Natural killer cell treated with Interleukin-12 subunit alpha and Interleukin-12 subunit beta and Interleukin-15 and Interleukin-18, amount 100 ng/mL, for 72 hours (primary cell): ENCODE measurements at places on chromosomes 7 and 10. TPM values are rescaled to one million over a fixed set of nuclear protein-coding genes. Genes with fewer than 3 reads are reported as not detected.

The NSUN5 gene
- 73.8 TPM for total RNA-seq

The CAMK2B gene
- not detected for total RNA-seq

The PPIF gene
- 266 TPM for total RNA-seq

The UBE2D4 gene
- 10.8 TPM for total RNA-seq

The BLVRA gene
- total RNA-seq: 62.0 TPM

The CPED1 gene
- total RNA-seq: not detected

The OR2A12 gene
- total RNA-seq: not detected

The GCK gene
- total RNA-seq: not detected

- no peak for DNase-seq
- H3K27ac ChIP-seq: no peak overlapping the region
- no peak overlapping the region for H3K4me3 ChIP-seq
- H3K36me3 ChIP-seq: no peaks in the 10 kb centered on the region
Observed at GRCh38 chr7:38428041-38428440, 154.6 kb upstream of the TARP start.

DNA sequence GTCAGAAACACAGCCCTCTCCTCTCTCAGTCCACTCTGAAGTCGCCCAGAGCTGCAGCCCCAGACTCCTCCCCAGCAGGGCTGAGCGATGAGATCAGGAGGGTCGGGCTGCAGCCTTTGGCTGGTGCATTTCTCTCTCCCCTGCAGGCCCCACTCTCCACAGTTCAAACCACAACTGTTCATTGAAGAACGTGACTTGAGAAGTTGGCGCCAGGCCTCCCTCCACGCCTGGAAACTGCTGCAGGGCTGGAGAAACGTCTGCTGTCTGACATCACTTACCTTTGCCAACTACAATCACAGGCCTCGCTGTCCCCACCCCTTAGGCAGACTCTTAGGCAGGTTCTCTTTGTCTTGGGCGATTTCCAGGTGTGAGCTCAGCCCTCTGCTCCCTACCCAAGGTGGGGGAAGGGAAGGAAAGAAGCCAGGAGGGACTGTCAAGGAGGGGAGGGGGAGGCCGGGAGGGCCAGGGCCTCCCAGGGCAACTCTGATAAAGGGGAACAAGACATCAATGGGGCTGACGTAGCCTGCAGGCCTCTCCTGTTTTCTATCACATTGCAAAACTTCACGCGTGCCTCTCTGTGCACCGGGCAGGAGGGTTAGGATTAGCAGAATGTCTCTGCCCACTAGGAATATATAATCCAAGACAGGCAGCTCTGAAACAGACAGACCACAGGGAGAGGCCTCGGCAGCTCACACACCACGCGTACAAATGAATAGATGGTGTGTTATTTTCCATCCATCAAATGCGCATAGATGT lies 32.7 kb downstream of the CALML5 start:
- H3K27me3 ChIP-seq: peaks cover 11% of the 10 kb centered on the region
- DNase-seq: no peak
- no peaks in the 10 kb centered on the region for H3K36me3 ChIP-seq
- H3K4me1 ChIP-seq: no peaks in the 10 kb centered on the region
- no peak overlapping the region for H3K4me3 ChIP-seq

- no peak overlapping the region for H3K27ac ChIP-seq
- DNase-seq: no peak
- no peaks in the 10 kb centered on the region for H3K36me3 ChIP-seq
- H3K27me3 ChIP-seq: peaks cover 49% of the 10 kb centered on the region
- no peak overlapping the region for H3K4me3 ChIP-seq
- H3K4me1 ChIP-seq: no peaks in the 10 kb centered on the region
Observed at GRCh38 chr7:3301449-3301731, 338 bp downstream of the SDK1 start.

DNA sequence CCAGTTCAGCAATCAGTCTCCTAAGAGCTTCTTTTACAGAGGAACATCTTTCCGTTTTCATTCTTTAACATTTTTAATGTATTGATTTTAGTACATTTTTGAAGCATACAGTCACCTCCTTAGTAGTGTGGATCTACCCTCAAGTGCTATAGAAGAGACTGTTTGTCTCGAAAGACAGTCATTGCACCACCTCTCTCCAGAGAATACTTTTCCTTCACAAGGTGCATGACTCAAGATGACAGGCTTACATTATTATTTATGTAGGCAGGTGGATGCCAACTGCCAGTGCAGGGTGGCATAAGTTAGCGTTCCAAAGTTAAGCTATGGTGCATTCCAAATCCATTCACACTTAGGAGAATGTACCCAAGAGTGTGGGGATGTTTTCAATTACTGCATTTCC lies 71.8 kb downstream of the ZEB1 start:
- DNase-seq: no peak
- H3K4me3 ChIP-seq: no peak overlapping the region
- peaks cover 5% of the 10 kb centered on the region for H3K4me1 ChIP-seq
- H3K27me3 ChIP-seq: no peaks in the 10 kb centered on the region
- no peak overlapping the region for H3K27ac ChIP-seq
- no peaks in the 10 kb centered on the region for H3K36me3 ChIP-seq

GRCh38 chr10:73044378-73045285 lies 52.0 kb downstream of the P4HA1 start:
- H3K4me3 ChIP-seq: no peak overlapping the region
- no peak for DNase-seq
- no peaks in the 10 kb centered on the region for H3K4me1 ChIP-seq
- H3K27ac ChIP-seq: no peak overlapping the region
- peaks cover 11% of the 10 kb centered on the region for H3K36me3 ChIP-seq
- H3K27me3 ChIP-seq: no peaks in the 10 kb centered on the region

DNA sequence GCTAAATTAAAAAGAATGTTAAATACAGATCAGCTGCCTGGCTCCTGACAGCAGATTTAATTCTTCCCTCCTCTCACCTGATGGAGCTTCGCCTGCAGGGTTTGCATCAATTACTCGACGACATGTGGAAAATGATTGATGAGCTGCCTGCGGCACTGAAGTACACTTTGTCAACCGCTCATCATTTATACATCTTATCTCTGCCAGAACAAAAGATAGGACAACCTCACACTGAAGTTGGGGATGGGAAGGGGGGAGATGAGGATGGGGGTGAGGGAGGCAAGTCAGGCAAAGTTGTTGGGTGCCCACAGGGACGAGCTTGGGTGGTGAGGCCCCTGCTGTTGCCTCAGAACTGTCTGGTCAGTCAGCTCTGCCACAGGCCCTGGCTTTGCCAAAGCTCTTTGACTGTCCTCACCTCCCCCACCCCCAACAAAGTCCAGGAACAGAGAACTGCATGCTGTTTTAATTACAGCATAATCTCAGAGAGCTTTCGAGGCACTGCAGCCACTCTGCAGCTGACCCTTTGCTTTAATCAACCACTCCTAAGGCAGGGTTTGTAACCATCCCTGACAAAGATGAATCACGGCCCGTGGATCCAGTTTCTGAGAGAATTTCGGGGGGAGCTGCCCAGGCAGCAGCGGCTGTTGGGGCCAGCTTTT lies 702.3 kb downstream of the LRMDA start:
- DNase-seq: no peak
- H3K4me1 ChIP-seq: no peaks in the 10 kb centered on the region
- H3K27me3 ChIP-seq: no peaks in the 10 kb centered on the region
- no peaks in the 10 kb centered on the region for H3K36me3 ChIP-seq
- H3K27ac ChIP-seq: no peak overlapping the region

GRCh38 chr7:4277936-4278335 lies 404.2 kb upstream of the FOXK1 start:
- no peaks in the 10 kb centered on the region for H3K4me1 ChIP-seq
- no peaks in the 10 kb centered on the region for H3K27me3 ChIP-seq
- DNase-seq: no peak
- H3K27ac ChIP-seq: no peak overlapping the region

DNA sequence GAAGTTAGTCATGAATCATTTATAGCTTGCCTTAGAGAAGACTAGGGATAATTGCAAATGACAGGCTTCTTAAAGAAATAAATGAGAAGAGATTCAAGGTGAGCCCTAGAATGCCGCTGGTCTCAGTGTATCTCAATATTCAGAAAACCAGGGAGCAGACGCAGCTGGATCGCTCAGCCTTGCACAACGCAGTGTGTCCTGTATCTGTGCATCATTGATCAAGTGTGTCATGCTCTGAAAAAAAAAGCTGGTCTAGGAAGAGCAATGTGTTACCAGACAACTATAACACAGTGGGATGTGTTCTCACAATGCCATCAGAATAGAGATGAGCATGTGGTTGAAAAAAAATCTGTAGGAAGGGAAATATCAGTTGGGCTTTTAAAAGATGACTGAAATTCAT lies 230.1 kb downstream of the CALN1 start:
- DNase-seq: no peak
- H3K27me3 ChIP-seq: no peaks in the 10 kb centered on the region
- no peaks in the 10 kb centered on the region for H3K4me1 ChIP-seq

DNA sequence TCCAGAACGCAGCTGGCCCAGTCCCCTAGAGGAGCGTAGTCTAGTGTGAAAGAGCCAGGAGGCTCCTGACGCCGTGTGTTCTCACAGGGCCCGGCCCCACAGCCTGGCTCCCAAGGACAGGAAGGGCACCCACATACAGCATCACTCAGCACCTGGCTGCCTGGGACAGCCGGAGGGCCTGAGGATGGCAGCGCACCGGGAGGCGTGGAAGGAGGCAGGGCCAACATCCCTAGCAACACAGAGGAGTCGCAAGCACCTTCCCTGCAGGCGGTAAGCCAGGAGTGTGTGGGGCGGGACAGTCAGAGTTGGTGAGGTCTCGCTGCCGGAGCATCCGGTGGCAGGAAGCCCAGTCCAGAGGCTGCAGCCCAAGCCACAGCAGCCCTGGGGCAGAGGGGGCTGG lies 125.8 kb downstream of the MAD1L1 start:
- peaks cover 45% of the 10 kb centered on the region for H3K4me1 ChIP-seq
- DNase-seq: no peak
- no peak overlapping the region for H3K4me3 ChIP-seq

DNA sequence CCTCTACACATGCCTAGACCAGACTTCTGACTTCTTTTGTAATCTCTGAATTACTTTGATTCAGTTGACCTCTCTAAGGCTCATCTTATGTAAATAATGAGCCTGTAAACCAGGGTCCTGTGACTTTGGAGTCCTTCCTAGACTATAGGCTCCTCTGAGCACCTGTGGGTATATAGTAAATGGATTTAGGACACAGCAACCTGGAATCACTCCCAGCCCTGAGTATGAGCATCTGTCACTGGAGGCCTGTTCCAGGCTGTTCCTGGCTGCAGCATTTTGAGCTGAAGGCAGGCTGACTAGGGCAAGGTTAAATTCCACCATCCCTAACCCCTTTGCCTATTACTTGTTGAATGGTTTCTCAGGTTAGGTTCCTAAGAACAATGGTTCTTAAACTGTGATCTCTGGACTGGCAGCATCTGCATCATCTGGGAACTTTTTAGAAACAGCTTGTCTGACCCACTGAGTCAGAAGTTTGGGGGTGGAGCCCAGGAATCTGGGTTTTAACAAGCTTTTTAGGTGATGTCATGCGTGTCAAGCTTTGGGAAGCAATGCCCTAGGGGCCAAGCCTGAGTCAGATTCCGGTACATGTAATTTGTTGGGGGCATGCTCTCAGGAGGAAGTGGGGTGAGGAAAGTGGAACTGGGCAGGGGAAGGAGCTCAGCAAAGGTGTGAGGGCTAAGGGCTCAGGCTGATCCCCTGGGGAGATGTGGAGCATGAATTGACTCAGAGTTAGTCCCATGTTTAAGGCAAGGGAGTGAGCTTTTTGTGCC lies 28.2 kb downstream of the MINDY4 start:
- H3K4me1 ChIP-seq: peaks cover 5% of the 10 kb centered on the region
- H3K36me3 ChIP-seq: no peaks in the 10 kb centered on the region
- H3K27ac ChIP-seq: no peak overlapping the region
- H3K4me3 ChIP-seq: no peak overlapping the region
- H3K27me3 ChIP-seq: no peaks in the 10 kb centered on the region
- no peak for DNase-seq

GRCh38 chr7:32170838-32171237 lies 100.6 kb upstream of the PDE1C start:
- no peak overlapping the region for H3K27ac ChIP-seq
- no peak for DNase-seq
- no peaks in the 10 kb centered on the region for H3K4me1 ChIP-seq
- no peaks in the 10 kb centered on the region for H3K27me3 ChIP-seq
- H3K36me3 ChIP-seq: no peaks in the 10 kb centered on the region

- peaks cover 6% of the 10 kb centered on the region for H3K36me3 ChIP-seq
- no peak overlapping the region for H3K4me3 ChIP-seq
- DNase-seq: no peak
- H3K27me3 ChIP-seq: no peaks in the 10 kb centered on the region
Observed at GRCh38 chr7:139182363-139182762, 48.7 kb upstream of the UBN2 start.

DNA sequence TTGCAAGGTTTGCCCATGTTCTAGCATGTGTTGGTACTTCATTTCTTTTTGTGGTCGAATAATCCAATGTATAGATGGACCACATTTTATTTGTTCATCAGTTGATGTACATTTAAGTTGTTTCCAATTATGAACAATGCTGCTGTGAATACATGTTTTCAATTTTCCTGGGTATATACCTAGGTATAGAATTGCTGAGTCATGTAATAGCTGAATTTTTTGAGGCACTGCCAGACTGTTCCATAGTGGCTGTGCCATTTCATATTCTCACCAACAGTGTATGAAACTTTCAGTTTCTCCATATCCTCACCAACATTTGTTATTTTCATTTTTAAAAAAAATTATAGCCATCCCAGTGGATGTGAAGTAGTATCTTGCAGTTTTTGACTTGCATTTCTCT lies 90.5 kb downstream of the EZH2 start:
- H3K4me3 ChIP-seq: no peak overlapping the region
- no peaks in the 10 kb centered on the region for H3K4me1 ChIP-seq
- no peaks in the 10 kb centered on the region for H3K27me3 ChIP-seq
- H3K36me3 ChIP-seq: peaks cover 29% of the 10 kb centered on the region
- H3K27ac ChIP-seq: no peak overlapping the region
- no peak for DNase-seq

GRCh38 chr10:110002801-110003523 lies 4.8 kb upstream of the ADD3 start:
- no peak overlapping the region for H3K4me3 ChIP-seq
- DNase-seq: no peak
- no peaks in the 10 kb centered on the region for H3K36me3 ChIP-seq
- H3K4me1 ChIP-seq: no peaks in the 10 kb centered on the region
- H3K27ac ChIP-seq: no peak overlapping the region

DNA sequence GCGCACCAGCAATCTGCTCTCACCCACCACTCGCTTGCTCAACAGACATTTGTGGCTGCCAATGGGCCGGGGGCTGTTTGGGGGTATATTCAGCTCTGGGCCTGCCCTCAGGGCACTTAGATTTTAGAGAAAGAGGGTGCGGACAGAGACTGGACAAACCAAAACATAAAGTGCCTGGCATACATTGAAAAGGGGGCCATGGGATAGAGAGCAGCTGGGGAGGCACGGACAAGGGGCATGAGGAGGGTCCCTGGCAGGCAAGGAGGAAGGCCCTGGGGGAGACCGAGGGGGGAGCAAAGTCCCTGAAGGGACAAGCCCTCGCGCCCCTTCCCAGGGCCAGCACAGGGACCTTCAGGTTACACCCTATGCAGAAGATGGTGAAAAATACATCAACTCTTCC lies 43.5 kb downstream of the CLRN3 start:
- H3K4me1 ChIP-seq: peaks cover 5% of the 10 kb centered on the region
- no peaks in the 10 kb centered on the region for H3K36me3 ChIP-seq
- no peak overlapping the region for H3K4me3 ChIP-seq
- DNase-seq: no peak
- H3K27me3 ChIP-seq: peaks cover 22% of the 10 kb centered on the region
- no peak overlapping the region for H3K27ac ChIP-seq
